GM04504 (cell line): ENCODE measurements at places on chromosomes 12 and 14.
A peak's percentile ranks its signal among the peaks of the same experiment; 100 is the strongest.

- no peak for DNase-seq
Measured at GRCh38 chr14:106787626-106788025, 1261.2 kb downstream of the TMEM121 start.

GRCh38 chr14:74792249-74793039, 29.3 kb downstream of the YLPM1 start:
- DNase-seq: no peak

- DNase-seq: no peak
Measured at GRCh38 chr12:104411826-104412641, 44.7 kb upstream of the CHST11 start.

DNA sequence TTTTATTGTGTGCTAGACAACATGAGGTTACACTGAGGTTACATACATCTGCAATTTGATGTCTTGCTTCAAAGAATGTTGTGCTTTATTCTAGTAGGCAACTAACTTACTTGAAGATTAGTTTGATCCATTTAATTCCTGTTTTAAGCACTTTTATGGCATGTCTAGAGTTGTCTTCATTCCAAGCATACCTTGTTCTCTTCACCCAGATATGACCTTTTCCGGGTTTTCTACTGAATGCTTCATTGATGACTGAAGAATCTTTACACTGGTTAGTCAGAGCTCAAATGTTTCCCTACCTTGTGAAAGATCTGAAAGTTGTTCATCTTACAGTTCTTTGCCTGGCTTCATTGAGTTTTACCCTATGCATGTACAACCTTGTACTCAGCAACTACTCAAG, 274.0 kb upstream of the KITLG start:
- peak; percentile 72 for DNase-seq

- no peak for DNase-seq
Measured at GRCh38 chr14:75299059-75299458, 20.4 kb downstream of the FOS start.

DNA sequence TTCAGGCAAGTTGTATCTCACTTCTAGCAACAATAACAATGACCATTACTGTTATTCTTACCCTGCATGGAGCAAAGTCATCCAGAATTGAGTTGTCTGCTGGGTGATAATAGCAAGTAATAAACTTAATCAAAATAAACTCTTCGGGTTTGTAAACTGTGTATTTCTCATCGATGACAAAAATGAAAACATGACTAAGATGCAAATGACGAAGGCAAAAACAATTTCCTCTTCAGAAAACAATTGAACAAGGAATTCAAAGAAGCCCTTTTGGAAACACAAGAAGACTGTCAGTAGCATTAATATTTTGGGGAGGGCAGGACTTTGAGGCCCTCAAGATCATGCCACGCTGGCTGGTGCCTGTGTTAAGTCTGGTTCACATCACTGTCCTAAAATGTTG, 232.0 kb downstream of the BTG1 start:
- no peak for DNase-seq

GRCh38 chr14:75736845-75737485, 75.9 kb downstream of the TTLL5 start:
- no peak for DNase-seq
